Activated CD4-positive, alpha-beta T cell treated with anti-CD3 and anti-CD28 coated beads, Interleukin-2, amount 10 ng/mL, durations not matched to agents 7 days and 5 days (primary cell): ENCODE measurements at places on chromosomes 2 and 18. TPM values are rescaled to one million over a fixed set of nuclear protein-coding genes. Genes with fewer than 3 reads are reported as not detected.
A peak's percentile ranks its signal among the peaks of the same experiment; 100 is the strongest.

Gene EDAR
- 0.87 TPM for total RNA-seq

DNA sequence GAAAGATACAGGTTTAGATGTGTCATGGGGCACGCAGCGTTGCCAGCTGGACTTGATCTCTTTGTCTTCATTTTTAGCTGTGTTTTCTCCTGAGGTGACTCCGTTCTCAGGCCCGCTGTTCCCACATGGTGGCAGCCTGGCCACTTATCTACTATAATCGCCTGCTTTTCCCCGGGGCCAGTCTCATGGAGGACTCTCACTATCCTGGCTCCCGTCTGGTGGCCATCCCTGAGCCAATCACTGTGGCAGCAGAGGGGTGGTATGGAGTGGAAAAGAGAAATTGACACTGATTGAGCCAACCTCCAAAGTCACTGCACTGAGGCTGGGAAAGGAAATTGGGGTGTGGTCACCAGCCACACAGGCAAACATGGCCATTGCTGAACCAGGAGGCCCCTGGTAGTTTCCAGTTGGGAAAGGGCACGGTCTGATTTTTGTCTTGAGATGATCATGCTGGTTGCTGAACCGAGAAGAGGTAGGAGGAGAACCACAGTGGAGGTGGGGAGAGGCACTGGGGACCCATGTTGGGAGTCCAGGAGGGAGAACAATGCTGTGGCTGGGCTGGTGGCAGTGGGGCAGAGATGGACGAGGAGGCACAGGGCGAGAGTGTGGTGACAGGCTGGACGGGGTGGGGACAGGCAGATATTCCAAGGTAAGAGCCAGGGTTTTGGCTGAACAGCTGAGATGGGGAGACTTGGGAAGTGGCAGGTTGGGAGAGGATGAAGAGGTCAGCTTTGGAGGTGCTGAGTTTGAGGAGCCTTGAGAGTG is 45.6 kb downstream of the KCNIP3 start:
- DNase-seq: no peak

Gene NCKAP5
- total RNA-seq: not detected

GRCh38 chr2:25551316-25551715 is 122.1 kb downstream of the DTNB start:
- no peak for DNase-seq

Gene LMAN1
- 55.4 TPM for total RNA-seq

Gene KCNE4
- not detected for total RNA-seq

- no peak for DNase-seq
These were observed 129.1 kb upstream of the MMADHC start for GRCh38 chr2:149716687-149717086.

Gene CABLES1
- 1.9 TPM for total RNA-seq

DNA sequence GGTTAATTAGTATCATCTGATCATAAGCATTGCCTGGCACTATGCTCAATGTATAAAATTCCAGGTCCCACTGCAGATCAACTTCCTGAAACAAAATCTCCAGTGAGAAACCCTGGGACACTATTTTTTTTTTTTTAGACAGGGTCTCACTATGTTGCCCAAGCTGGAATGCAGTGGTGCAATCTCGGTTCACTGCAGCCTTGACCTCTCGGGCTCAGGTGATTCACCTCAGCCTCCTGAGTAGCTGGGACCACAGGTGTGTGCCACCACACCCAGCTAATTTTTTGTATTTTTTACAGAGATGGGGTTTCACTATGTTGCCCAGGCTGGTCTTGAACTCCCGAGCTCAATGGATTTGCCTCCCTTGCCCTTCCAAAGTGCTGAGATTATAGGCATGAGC is 31.1 kb downstream of the DTNB start:
- DNase-seq: no peak

GRCh38 chr2:9725106-9725505 is 94.3 kb upstream of the YWHAQ start:
- no peak for DNase-seq

- DNase-seq: peak; percentile 21
These were observed 476.3 kb upstream of the VWC2L start for GRCh38 chr2:213934560-213934959.

Gene FBLN7
- total RNA-seq: 7.9 TPM
